ENCODE measurements at places on chromosomes 3 and 15.

GRCh38 chr3:55423782-55424181 is 63.3 kb downstream of the WNT5A start:
- DNase-seq = no peak

GRCh38 chr3:6351752-6352151 is 509.2 kb upstream of the GRM7 start:
- DNase-seq = no peak

GRCh38 chr3:100697172-100697571 is 12.1 kb upstream of the TFG start:
- no peak for DNase-seq

- DNase-seq = no peak
Measured at GRCh38 chr3:156978481-156978961, 152.4 kb downstream of the LEKR1 start.

DNA sequence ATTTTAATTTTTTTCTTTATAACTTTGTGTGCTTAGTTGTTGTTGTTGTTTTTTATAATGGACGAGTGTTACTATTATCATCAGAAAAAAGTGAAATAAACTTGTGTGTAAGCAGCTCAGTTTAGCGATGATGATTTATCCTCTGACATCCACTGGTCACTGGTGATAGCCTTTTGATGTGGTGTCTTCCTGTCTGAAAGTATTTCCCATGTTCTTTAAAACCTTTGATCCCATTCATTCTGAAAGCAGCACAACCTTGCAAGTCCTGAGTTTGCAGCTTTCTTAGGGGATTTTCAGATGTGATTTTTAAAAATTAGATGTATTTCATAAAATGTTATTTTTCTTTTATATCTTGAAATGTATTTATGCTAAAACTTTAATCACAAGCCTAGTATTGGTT is 85.9 kb upstream of the ZPLD1 start:
- no peak for DNase-seq

GRCh38 chr3:150787741-150788370 is 24.9 kb upstream of the SIAH2 start:
- DNase-seq = peak; percentile 67

DNA sequence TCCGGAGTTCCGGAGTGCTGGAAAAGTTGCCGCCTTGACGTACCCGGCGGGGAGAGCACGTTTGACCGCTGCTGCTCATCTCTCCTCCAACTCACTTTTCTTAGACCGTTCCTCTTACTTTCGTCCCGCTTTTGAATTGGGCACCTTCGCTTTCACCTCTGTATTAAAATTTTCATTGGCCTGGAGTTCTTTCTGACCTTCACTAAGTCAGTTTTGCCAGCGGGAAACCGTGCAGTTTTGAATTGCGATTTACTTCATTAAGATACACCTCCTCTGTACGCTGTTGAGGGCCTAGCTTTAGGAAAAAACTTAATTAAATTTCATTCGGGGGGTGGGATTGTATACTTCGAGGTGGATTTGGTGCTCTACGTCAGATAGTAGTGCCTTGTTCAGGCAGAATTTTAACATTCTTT is 1.3 kb downstream of the GMPS start:
- DNase-seq = no peak

GRCh38 chr15:88653200-88654064 is 14.6 kb downstream of the ISG20 start:
- DNase-seq = no peak

GRCh38 chr3:178233371-178234071 is 302.7 kb upstream of the KCNMB2 start:
- DNase-seq = no peak

GRCh38 chr3:127573912-127574311 is 16.6 kb downstream of the TPRA1 start:
- no peak for DNase-seq

GRCh38 chr3:66656609-66657008 is 155.8 kb upstream of the LRIG1 start:
- no peak for DNase-seq

GRCh38 chr3:197430934-197431333 is 124.8 kb downstream of the BDH1 start:
- DNase-seq = no peak

- DNase-seq = no peak
Measured at GRCh38 chr3:105375750-105376511, 9.2 kb downstream of the ALCAM start.

DNA sequence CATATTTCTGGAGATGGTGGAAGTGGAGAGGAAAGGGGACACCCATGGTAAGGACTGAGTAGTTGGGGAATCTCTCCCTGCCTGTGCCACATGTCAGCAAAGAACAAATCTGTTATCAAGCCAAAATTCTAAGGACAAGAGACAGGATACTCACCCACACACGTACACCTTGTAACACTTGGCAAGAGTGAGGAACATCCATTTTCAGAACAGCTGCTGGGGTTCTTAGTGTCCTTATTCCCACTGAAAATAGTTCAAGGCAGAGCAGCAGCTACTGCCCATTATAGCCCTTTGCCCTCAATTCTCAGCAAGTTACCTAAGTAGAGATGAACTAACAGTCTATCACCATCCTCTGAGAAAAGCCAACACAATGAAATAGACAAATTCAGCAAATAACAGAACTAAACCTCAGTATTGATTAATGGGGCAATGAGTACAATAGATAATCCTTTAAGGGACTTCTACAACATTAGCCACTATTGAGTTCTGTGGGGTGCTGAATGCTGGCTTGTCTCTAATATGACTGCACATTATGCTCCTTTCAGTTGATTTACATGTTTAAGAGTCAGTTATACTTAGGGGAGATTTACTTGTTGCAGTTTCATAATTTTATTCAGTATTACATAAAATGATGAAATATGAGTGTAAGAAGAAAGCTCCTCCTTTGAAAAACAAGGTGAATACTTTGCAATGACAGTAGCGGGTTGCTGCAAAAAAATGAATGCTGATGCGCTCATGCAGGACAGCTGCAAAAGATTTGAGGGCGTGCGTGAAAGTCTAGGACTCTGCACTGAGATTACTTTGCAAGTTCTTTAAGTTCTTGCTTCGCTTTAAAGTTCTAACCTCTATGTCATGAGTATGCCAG is 22.4 kb downstream of the SENP5 start:
- DNase-seq = no peak

DNA sequence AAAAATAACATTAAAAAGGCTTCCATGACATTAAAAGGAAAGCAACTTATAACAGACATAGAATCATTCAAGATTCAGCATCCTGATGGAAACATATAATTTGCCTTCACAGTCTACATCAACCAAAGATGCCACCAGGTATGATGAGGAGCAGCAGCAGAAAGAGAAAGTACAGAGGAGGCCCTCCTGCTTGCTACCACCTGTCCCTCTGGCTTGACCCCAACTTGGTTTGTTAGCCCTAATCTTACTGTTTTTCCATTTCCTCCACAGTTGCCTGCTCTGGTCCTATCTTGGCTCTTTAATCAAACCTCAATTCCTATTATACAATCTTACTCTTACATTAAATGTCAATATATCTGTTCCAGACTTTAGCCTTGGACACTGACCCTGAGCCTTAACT is 171.3 kb downstream of the DPH6 start:
- no peak for DNase-seq

DNA sequence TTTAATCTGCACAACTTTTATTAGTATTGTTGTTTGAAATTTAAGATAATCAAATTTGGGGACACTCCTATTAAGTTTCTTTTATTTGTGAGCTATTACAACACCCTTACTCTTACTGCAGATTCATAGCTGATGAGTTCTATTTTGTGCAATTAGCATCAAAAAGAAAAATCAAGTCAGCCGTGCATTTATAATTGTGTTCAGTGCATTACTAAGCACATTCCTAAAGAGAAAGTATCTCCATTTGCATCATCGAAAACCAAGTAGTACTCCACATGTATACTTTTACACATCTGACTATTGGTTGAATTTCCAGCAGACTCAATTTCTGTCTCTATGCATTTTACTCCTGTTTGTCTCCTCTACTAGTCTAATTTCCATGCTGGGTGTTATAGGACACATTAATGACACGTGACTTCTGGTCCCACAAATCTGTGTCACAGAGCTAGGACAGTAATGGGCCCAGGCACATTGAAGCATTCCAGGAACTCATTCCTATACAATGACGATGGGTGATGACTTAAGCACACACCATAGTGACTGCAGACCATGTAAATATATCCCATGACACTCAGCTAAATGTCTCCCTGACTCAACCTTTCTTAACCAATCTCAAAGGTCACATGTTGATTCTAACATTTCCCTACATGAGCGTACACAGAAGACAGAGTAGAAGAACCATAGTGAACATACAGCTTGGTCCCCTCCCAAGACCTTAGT is 477.5 kb downstream of the LPP start:
- no peak for DNase-seq

GRCh38 chr3:99248130-99248529 is 346.6 kb upstream of the DCBLD2 start:
- no peak for DNase-seq

DNA sequence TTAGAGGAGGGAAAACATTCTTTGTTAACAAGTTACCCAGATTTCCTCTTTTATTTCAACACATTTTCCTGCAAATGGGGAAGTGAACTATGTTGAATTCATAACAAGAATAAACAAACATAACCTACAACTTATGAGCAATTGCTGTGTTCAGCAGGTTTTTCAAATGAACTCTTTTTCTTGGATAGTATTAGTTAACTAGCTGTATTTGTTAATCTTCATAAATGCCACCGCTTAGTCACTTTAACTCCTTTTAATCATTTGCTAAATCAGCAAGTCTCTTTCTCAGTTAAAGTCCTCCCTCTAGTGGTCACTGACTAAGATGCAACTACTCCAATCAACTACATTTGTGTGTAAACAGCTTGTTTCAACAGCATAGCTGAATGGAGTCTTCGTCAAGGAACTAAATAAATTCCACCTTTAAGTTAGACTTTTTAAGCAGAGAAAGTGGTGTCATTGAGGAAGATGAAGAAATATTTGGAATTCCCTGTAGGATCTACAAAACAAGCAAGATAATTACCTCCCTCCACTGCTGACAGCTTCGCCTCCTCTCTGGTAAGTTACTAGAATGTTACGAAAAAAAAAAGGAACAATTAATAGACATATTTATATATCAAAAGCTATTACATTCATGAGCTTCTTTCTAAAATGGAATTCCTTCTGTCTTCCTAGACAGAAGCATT is 1122.0 kb downstream of the ROBO1 start:
- DNase-seq = no peak

GRCh38 chr3:99878005-99878404 is 60.3 kb downstream of the CMSS1 start:
- DNase-seq = no peak

DNA sequence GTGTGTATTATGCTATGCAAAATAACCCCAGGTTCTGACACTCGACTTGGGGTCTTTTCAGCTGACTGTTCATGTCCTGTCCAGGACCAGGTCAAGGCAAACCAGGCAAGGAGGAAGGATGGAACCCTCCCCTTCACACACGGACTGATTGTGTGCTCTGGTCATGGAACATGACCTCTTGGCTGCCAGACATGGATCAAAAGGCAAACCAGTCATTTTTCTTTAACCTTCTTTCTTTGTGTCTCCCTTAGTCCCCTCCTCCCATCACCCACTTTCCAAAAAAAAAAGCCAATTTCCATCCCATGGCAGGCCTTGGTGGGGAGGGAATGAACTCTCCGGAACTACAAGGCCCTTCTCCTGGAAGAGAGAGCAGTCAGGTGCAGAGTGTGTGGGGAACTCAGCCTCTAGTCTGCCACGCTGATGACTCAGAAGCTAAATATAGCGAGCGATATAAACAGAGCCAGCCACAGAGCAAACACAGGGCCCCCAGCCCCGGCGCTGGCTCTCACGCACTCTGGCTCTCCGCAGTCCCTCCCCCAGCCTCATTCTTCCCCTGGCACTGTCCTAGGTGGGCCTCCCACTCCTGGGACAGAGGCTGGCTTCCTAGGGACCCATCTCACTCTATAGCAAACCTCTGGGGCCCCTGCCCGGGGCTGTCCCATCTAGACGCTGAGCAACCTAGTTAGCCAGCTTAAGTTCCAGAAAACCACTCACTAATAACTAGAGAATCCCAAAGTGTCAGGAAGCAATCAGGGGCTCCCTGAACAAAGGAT is 10.0 kb downstream of the BMF start:
- DNase-seq = peak; percentile 62

DNA sequence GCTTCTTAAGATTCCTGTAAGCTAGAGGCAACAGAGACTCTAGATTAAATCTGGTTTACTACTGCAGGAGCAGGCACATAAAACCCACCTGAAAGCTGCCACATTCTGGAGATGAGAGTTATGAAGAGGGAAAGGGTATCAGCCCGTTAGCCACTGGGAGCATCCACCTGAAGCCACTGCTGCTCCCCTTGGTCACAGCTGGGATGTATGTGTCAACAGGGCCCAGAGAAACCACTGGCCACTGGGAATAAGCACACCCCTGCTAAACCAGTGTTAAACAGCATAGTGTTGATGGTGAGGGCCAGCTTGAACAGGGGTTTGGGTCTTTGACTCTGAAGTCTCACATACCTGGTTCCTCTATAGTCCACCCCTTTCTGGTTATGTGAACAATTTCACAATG is 10.9 kb downstream of the SLCO2A1 start:
- DNase-seq = no peak

DNA sequence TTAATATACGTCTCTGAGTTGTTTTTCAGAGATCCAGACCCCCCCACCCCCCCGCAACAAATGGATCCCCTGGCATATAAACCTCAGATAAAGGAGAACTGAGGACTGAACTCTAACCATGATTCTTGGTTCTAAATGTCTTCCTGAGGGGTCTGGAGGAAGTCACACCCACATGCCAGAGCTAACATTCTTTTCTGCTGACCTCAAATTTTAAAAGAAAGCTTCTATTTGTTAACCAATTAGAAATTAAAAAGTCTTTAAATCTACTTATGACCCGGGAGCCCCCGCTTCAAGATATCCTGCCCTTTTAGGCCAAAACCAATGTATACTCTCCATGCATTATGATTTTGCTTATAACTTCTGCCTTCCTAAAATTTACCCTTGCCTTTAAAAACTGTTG is 188.3 kb downstream of the ECT2 start:
- DNase-seq = no peak

DNA sequence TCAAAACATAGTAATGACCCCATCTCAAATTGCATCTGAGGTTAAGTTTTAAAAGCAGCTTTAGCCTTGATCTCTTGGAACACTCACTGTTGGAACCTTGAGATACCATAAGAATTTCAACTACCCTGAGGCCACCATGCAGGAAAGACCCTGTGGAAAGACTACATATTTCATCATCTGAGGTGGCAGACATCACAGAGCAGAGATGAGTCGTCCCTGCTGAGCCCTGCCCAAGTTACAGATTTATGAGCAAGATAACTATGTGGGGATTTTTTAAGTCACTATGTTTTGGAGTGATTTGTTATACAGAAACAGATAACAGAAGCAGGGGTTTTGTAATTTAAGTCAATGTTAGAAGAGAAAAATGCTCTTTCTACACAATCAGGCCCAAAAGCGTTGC is 168.4 kb downstream of the STAC start:
- DNase-seq = no peak

DNA sequence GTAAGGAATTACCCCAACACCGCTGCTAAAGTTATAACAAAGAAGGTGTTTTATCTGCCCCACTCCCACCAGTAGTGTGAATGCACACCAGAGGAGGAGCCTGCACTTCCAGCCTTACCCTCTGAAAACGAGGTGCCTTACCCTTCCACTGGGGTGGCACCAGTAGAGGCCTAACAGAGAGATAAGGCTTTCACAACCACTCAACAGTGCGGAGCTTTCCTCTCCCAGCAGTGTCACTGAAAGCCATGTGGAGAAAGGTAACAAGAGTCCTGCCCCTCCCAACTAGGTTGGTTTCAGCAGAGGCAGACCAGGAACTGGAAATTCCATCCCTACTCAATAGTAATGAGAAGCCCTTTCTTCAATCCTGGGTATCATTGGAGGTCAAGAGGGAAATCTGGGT is 539.2 kb downstream of the VGLL3 start:
- DNase-seq = no peak
